ENCODE measurements at places on chromosomes 3 and 15.

GRCh38 chr3:107545680-107546120, 22.9 kb downstream of the BBX start:
- no peak for DNase-seq

DNA sequence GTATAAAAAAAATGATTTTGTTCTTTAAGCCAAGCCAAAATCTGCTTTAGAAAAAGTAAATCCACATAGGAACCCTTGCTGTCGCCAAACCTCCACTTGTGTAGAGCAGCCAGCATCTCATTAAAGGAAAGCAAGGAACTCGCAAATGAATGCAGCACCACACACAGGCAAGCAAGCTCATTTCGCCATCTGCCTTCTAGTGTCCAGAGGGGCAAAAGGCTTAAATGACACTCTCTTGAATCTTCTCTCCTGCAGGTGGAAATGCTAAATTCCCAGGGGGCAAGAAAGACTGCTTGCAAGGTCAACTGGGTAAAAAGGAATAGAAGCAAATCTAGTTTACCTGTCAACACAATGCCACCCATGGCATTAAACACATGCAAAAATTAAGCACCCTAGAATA, 2.4 kb downstream of the MB21D2 start:
- peak; percentile 39 for DNase-seq

DNA sequence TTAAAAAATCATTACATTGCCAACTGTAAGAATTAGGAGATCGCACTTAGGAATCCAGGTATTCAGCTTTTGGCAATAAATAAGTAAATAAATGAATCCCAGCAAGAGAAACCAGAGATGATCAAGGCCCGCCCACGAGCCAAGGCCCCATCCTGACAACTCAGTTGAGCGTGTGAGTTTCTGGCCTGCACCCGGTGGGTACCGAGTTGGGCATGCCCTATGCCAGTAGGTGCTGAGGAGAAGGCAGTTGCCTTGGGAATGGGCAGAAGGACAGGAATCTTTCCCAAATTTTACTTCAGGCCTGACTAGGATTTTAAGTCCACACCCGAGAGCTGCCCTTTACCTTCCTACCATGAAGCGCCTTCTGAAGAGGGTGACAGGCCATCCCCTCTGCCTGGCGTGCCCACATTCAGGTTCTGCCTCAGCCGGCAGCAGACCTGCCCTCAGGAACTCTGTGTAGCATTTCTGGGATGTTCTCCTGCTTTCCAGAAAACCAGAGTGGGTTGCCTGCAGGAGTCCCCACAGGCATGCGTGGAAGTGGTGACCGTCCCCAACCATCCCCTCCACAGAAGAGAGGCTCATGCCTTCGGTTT, 99.3 kb upstream of the ALDH1A3 start:
- DNase-seq = no peak

DNA sequence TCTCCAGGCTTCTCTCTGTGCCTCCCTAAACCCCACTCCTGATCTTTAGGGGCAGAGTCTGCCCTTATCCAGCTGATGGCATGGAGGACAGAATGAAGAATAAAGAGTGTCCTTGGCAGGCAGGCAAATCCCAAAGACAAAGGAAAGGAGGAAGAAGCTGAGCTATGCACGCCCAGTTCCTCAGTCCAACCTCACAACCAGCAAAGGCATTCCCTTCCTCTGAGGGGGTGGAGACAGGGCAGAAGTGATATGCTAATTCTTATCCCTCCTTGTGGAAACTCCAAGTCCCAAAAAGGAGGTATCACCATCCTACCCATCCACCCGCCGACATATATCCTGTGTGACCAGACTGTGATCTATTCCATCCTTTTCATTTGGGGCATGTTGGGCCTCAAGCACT, 10.5 kb upstream of the CCDC54 start:
- DNase-seq = no peak

DNA sequence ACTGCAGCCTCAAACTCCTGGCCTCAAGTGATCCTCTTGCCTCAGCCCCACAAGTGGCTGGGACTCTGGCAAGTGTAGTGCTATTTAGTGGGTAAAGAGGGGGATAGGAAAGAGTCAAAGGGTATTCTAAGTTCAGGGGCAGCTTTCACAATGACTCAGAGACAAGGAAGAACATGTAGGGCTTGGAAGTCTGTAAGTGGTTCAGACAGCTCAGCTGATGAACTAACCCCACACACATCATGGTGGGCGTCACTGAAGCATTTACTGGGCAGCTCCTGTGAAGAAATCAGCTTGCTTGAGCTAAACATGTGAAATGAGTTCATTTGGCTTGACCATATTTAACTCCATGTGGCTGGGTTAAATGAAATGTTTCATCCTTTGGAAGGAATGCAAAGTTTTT, 34.6 kb upstream of the THSD4 start:
- no peak for DNase-seq

GRCh38 chr3:280681-281080, 84.1 kb downstream of the CHL1 start:
- DNase-seq = no peak

DNA sequence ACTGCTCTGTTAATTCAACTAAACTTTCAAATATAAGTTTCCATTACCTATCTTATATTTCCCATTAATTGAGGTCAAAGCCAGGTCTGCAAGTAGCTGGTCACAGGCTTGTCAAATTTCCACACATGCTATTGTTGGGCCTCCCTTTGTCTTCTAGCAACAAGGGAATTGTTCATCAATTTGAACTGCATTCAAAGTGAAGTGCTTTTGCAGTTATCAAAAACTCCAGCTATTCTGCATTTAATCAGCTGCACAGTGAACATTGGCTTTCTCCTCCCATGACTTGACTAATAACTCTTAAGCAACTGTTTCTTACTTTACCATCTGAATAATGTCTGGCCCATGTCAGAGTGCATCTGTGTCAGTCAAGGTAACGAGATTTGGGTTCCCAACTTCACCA, 198.4 kb downstream of the KCNH8 start:
- DNase-seq = peak; percentile 24

GRCh38 chr3:126952261-126952982, 30.5 kb upstream of the PLXNA1 start:
- DNase-seq = no peak

DNA sequence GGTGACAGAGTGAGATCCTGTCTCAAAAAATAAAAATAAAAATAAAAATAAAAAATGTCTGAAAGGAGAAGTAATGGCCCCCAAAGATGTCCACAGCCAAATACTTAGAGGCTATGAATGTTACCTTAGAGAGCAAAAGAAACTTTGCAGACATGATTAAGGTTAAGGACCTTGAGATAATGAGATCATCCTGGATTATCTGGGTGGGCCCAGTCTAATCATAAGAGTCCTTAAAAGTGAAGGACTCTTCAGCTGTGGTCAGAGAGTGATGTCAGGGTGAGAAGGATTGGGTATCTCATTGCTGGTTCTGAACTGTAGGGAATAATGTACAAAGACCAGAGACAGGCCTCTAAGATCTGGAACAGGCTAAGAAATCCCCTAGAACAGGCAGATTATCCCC, 84.9 kb upstream of the POU1F1 start:
- DNase-seq = no peak

DNA sequence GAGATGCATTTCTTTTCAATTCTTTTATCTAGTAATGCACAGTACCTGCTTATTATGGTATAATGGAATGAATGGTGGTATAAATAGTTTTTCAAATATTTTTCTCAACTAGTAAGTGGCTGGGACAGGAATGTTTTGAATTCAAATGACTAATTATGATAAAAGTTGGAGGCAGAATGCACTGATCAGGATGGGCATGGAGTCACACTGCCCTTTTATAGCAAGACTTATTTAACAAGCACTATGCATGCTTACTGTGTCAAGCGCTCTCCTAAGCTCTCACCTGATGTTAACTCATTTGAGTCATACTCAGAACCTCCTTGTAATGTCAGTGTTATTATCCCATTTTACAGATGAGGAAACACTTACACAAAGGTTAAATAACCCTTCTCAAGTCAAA, 221.8 kb downstream of the FEZF2 start:
- DNase-seq = no peak

DNA sequence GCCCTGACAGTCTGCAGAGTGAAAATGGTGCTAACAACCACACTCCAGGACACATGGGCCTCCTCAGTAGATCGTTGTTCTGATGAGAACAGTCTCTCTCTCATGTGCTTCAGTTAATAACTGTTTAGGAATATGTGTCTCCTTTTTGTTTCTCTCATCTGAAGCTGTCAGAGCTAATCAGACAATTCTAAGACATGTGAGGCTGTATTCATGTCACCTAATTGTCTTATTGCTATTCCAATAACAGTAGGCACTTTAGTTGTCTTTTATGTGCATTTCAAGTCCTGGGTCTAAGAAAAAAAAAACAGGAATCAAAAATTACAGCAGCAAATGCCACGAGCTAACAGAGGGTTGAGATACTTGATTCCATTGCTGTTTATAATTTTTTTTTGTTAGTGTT, 89.1 kb downstream of the WDR49 start:
- no peak for DNase-seq

DNA sequence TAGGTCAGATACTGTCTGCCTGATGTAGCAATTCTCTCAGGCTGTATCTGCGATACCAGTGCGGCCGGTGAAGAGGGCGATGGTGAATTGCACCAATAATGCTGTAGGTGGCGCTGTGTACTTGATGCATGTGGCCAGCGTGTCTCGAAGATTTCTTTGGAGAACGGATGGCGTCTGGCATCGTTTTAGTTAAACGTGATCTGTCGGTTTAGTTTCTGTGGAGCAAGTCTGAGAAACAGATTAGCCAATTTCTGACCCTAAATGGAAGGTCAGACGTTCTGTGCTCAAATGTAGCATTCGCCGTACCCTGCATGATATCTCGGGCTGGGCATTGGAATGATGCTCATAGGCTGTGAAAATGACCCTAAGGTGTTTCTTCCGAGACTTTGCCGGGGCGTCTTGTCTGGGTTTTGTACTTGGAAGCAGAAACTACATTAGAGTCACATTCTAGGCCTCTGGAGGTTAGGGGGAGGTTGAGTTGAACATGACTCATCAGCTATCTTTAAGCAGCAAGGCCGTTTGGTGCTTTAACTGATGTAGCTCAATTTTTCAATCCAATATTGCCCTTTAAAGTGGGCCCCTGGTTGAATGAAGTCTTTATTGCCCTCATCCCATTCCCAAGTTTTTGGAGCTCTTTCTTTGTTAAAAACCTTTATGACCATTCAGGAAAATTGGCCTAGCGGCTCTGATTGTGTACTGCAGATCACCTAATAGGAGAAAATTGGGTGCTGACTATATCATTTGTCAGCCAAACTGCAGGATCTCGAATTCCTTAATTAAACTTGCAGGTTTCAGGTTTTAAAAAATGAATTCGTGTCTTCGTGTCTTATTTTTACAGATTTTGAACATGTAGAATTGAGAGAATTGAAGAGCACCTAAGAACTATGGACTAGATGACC, 80.0 kb downstream of the SQOR start:
- peak; percentile 88 for DNase-seq

GRCh38 chr3:43054754-43055153, 51.1 kb downstream of the POMGNT2 start:
- no peak for DNase-seq

- no peak for DNase-seq
Observed at GRCh38 chr3:40996827-40997710, 202.2 kb upstream of the CTNNB1 start.

DNA sequence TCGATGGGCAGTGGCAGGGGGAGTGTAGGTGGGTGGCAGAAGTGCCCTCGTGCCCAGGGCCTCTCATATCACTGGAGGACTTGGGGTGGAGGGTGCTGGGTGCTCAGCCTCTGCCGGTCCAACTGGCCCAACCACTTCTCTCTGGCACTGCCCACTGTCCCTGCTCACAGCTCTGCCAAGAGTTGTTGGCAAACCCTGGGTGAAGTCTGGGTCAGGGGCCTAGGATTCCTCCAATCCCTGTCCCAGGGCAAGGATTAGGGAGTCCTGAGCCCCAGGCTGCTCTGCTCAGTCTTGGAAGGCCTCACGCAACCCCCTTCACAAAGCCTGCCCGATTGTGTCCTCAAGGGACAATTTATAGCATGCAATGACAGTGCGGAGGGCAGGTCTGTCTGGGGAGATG, 5.2 kb upstream of the PRKCD start:
- DNase-seq = no peak

DNA sequence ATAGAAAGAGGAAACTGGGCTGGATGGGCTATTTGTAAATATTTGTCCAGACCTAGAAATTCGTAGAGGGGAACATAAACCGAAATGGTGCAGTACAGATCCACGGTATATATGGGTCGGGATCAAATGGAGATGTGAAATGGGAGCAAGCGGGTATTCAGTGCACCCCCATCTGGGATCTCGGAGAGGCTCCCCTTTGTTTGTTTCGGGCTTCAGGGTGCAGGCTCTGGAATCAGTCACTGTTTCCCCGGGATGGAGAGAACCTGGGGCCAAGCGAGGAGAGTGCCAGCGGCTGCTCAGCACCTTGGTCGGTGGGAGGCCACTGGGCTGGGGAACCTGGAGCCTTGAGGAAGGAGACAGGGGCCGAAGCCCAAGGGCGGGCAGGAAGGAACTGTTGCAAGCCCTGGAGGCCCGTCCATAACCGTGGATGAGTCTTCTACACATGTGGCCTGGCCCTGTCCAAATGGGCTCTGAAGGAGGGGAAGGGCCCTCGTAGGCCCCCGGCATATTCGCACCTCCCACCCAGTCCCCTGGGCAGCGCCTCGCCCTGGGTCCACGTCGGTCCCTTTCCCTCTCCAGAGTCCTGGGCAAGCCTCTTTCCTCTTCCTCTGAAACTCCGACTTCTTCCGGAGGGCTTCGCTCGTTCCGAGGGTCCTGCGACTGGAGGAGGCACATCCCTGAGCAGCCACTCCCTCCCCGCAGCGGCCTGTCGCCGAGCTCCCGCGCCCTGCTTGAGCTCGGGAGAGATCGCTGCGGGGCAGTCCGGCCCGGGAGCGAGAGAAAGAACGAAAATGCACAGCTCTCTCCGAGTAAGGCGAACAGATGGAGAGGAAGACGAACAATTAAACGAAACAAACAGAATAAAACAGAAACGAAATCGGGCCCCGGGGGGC, 3.0 kb downstream of the ISL2 start:
- peak; percentile 86 for DNase-seq

All from retina (tissue), 1 donor.